ENCODE measurements at places on chromosomes 4 and X. TPM values are rescaled to one million over a fixed set of nuclear protein-coding genes. Genes with fewer than 3 reads are reported as not detected.

DNA sequence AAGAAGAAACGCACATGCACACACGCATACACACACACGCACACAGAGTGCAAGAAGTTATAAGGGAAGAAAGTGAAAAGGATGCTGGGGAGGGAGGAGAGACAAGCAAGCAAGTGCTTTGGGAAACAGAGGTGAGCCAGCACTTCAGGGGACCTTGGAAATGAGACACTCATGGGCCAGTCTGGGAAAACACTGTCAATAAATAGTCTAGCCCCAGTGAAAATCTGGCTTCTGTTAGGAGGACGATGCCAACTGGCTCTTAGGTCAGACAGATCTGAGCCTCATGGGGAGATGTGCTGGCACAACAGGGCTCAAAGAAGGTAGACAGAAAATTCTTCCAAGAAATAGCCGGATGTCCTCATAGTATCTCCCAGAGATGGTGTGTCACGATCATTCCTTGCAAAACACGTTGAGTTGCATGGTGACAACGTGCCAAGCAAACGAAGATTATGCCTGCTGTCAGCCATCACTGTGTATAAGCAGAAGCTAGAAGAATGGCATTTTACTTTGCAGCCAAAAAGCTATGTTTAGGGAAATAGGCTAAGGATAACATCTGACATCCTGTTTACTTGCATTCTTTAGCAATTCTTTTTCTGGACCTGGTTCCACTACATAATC, 557 bp upstream of the ARHGEF6 start:
- DNase-seq, result no peak

DNA sequence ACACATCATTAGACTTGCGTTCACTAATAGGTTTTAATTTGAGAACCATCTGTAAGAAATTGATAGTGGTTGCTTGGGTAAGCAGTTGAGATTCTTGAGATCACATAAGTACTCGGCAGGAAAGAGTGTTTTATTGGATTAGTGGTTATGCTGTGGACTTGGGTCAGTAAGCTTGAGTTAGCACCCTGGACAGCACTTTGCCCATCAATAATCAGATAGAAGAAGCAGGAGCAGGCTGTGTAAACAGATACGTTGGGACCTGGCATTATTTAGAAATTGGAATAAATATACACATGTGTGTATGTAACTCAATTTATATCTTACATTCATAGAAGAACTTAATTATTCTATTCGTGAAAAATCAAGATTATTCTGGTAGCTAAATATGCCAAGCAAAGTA, 357.5 kb upstream of the SMIM31 start:
- no peak for DNase-seq

DNA sequence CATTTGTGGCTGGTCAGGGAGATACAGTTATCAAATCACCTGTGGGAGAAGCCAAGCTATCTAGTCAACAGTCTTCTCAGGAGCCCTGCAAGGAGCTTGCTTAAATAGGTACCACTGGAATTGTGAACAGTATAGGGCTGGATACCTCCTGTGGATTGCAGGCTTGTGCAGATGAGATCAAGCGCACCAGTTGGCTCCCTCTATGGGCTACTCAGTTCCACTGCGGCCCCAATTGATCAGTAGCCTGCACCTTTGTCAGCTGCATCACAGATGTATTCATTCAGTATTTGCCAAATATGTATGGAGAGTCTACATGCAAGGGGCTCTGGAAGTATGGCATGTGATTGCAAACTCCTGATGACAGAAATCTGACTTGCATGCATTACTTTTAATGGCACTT, 28.6 kb downstream of the TEX13A start:
- DNase-seq, result no peak

TLR1 gene
- total RNA-seq, result 6.5 TPM

- peak; percentile 34 for DNase-seq
Observed at GRCh38 chrX:111823128-111823527, 52.9 kb upstream of the TRPC5OS start.

Data from thyroid gland (tissue), 4 donors.